ENCODE measurements at places on chromosomes 16 and 17. TPM values are rescaled to one million over a fixed set of nuclear protein-coding genes. Genes with fewer than 3 reads are reported as not detected.

DNA sequence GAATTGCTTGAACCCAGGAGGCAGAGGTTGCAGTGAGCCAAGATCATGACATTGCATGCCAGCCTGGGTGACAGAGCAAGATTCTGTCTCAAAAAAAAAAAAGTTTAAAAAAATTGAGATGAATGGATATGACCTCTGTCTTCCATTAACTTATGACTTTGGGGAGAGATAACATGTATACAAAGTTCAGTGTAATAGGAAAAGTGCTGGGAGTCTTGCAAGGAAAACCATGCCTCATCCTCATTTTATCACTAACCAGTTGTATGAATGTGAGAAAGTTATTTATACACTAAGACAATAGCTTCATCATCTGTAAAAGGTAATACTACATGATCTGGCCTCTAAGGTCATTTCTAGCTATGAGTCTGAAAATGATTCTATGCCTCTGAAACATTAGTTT is 10.2 kb upstream of the WSB1 start:
- no peak for DNase-seq

- DNase-seq: no peak
These were observed 155.3 kb downstream of the PITPNC1 start for GRCh38 chr17:67532326-67532871.

DNA sequence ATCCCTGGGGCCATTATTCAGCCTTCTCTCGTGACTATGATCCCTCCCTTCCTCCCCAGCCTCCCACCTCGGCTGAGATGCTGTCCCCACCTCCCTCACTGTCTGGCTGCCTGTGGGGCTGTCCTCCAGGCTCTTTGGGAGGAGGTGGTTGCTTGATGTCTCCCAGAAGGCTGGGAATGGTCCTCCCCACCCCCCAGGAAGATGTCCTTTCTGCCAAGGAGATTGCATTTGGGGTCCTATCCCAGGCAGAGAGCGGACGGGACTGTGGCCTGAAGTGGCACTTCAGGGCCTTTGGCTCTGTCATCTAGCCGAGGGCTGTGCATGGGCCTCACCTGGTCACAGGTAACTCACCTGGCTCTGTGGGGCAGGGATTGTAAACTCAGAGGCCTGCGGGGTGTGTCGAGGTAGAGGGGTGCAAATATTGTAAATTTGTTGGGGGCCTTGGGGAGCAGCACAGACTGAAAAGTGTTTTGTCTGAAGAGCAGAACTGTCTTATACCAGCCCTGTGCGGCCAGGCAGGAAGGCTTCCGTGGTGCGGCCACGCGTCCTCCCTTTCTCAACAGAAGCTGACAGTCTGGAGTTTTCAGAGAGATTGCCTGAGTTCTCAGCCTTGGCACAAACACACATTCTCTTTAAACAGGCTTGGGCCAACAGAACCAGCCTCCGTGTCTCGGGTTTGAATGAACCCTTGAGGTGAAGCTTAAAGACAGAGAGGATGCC is 177.9 kb downstream of the SEC14L1 start:
- DNase-seq: peak; percentile 83

DNA sequence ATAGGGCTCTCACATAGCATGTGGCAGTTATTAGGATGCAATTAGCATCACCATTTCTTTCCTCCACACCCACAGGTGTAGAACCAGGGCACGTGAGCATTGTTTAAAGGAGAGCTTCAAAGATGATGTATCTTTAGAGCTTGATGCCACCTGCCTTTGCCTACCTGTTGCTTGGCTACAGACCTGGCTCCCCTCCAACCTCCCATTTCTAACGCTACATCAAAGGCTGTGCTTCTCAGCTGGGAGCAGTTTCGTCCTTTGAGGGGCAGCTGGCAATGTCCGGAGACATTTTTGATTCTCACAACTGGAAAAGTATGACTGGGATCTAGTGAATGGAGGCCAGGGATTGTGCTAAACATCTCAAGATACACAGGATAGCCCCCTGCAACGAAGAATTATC is 78.5 kb upstream of the CLEC3A start:
- no peak for DNase-seq

- no peak for DNase-seq
These were observed 7.3 kb upstream of the BLMH start for GRCh38 chr17:30299000-30299399.

GRCh38 chr17:50182783-50183420 is 17.1 kb downstream of the SGCA start:
- no peak for DNase-seq

GRCh38 chr17:56887552-56888467 is 26.0 kb downstream of the TRIM25 start:
- no peak for DNase-seq

- DNase-seq: peak; percentile 40
These were observed 11.1 kb downstream of the UBE2O start for GRCh38 chr17:76441686-76442340.

DNA sequence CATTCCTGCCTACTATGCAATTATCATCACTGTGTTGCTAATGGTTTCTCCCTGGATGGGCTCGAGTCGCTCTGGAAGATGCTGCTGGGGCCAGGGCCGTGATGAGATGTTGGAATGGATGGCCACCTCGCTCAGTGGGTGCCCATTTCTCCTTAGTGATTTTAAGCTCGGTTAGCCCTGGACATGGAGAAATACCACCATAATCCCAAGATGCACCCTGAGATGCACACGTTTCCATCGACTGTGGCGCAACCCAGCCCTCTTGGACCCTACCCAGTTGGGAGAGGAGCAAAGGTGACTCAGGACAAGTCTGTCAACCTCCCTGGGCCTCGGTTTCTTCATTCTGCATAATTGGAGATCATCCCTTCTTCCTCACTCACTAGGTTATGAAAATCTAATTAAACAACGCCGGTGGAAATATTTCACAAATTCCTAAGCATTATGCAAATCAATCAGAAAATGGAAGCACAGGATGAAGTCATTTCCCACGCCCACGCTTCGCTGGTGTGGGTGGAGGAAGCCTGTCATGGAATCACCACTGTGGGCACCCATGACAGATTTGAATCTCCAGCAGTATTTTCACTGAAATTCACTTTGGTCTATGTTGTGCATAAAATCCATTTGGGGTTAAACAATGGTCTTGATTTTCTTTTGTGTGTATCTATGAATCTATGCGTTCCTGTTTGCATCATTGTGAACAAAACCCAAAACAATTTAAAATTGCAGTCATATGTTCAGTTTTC is 195.2 kb downstream of the AXIN2 start:
- DNase-seq: no peak

DNA sequence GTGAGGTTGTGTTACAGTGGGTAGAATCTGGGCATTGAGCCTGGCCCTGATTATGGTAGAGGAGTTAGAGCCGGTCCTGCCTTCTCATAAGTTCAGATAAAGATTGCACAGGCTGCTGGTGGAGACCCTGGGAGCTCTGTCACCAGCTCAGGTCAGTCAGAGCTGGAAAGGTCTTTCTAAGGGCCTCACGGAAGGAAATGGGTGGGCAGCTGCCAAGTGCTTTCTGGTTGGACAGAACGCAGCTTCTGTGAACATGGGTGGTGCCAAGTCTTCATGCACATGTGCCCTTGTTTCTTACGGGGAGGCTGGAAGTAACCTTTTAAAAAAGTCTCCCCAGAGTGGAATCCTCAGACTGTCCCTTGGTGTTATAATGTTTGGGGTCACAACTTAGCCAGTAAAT is 14.9 kb downstream of the ALKBH5 start:
- no peak for DNase-seq

- no peak for DNase-seq
These were observed 33.3 kb downstream of the RHBDL3 start for GRCh38 chr17:32298721-32299579.

GRCh38 chr16:84137287-84137686 is 7.7 kb downstream of the HSDL1 start:
- DNase-seq: no peak

- no peak for DNase-seq
These were observed 211.2 kb downstream of the RBFOX3 start for GRCh38 chr17:79399610-79400144.

GRCh38 chr17:76438906-76439305 is 14.0 kb downstream of the UBE2O start:
- DNase-seq: peak; percentile 38

DNA sequence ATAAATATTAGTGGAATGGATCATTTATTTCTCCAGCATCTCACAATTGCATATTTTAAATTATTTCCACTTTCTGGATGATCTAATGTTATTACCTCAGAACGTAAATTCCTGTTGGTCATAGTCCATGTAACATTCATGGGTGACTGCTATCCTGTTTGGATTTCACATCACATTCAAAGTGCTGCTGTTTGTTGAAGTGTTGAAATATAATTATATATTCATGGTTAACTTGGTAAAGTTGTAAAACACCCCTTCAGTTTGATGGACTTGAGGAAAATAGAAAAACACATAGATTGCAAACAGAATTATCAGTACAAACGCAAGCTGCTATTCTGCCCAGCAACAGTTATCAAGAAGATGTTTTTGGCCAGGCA is 59.6 kb downstream of the TANGO6 start:
- no peak for DNase-seq

- no peak for DNase-seq
These were observed 11.3 kb upstream of the UBALD2 start for GRCh38 chr17:76253841-76254240.

GRCh38 chr17:82491533-82491932 is 28.0 kb upstream of the FOXK2 start:
- DNase-seq: no peak

DNA sequence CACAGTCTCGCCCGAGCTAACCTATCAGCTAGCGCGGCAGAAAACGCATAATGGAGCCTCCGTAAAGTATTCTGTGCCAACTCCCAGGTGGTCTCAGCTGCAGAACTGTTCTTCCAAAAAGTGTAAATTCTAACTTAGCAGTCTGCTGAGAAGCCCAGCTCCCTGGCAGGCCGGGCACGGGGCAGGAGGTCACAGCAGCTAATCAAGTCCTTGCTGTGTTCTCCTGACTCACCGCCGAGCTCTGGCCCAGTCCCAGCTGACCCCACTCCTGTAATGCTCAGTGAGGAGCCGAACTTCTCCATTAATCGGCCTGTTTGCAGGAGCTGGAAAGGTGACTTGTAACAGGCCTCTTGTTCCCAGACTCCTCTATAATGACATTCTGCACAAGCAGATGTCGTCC is 193.3 kb downstream of the IRX3 start:
- no peak for DNase-seq

GRCh38 chr16:22320572-22321339 is 23.5 kb downstream of the POLR3E start:
- no peak for DNase-seq

GRCh38 chr16:68866933-68867332 is 23.6 kb downstream of the TANGO6 start:
- no peak for DNase-seq

GRCh38 chr16:87353613-87354012 is 30.0 kb downstream of the FBXO31 start:
- DNase-seq: no peak

GRCh38 chr16:74868501-74868900 is 93.9 kb upstream of the FA2H start:
- DNase-seq: no peak

- no peak for DNase-seq
These were observed 31.3 kb downstream of the CD300LB start for GRCh38 chr17:74499992-74500391.

GRCh38 chr16:9259914-9260608 is 168.6 kb downstream of the HAPSTR1 start:
- no peak for DNase-seq

GRCh38 chr17:56502120-56502654 is 91.3 kb upstream of the NOG start:
- no peak for DNase-seq

DNA sequence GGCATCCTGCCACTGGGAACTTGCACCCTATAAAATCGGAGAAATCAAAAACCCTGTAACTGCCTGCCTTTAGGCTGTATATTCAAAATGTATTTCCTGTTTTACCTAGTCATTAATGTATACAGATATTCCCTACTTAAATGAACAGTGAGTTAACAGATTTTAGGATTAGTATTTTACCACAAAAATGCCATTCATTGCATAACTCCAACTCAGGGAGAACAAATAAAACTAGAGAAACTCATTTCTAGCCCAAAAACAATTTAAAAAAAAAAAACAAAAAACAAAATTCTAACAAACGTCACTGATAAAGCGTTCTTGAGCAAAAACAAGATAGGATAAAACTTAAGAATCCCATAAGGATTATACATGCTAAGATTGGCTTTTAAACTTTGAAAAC is 3.7 kb upstream of the DHX33 start:
- DNase-seq: no peak

- DNase-seq: no peak
These were observed 77.0 kb downstream of the MYH13 start for GRCh38 chr17:10295728-10296343.

DNA sequence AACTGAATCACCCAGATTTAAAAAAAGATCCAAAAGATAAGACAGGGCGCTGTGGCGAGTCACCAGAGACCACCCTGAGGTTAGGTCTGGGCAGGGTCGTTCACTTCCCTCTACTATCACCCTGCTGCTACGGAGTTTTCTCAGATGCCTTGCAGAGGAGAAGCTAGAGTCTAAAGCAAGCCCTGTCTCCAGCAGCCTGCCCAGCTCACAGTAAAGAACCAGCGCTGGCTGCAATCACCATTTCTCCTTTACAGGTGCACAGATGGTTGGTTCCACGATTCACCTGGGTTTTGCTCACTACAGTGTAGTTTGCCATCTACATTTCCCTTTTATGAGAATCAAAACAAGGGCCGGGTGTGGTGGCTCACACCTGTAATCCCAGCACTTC is 71.3 kb downstream of the SRCIN1 start:
- DNase-seq: no peak

DNA sequence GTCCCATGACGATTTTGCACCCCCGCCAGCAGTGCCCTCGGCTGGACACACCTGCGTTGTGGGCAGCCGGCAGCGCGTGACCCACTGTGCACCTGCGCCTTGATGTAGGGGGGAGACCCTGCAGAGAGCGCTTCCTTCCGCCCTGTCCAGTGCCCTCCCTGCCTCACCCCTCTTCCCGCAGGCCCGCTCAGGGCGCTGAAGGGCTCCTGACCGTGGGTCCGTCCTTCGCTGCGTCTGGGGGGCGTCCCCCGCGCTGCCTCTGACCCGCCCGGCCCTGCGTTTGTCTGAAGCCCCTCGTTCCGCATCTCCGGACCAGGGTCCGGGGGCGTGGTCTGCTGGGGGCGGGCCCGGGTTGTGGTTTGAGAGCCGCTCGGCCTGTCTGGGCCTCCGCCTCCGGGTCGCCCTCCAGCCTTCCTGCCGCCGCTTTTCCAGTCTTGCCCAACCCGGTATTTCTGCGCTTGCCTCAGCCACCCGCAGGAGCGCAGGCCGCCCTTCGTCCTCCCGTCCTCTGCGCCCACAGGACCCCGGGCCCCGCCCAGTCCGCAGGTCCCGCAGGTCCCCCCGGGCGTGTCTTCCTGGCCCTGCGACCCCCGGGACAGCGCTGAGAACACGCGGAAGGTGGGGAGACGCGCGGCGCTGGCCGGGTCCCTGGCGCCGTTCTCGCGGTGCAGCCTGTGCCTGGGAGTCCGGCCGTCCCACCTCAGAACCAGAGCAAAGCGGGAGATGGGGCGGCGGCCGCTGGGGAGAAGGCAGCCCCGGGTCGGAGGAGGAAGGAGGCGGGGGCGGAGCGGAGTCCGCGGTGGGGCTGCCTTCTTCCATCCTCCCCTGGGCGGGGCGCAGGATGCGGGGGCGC is 4.0 kb upstream of the IL17C start:
- DNase-seq: peak; percentile 89

The LPCAT2 gene
- 13.8 TPM for total RNA-seq

The CSH1 gene
- total RNA-seq: not detected

The MAF gene
- 54.6 TPM for total RNA-seq

The TMC5 gene
- total RNA-seq: 3.4 TPM

The KRT25 gene
- total RNA-seq: not detected

The SLC47A1 gene
- 1.2 TPM for total RNA-seq

The TSPAN10 gene
- 0.51 TPM for total RNA-seq

The KRT12 gene
- not detected for total RNA-seq

The GLP2R gene
- total RNA-seq: 0.05 TPM

The HASPIN gene
- total RNA-seq: not detected

The KRT27 gene
- 0.42 TPM for total RNA-seq

The HOXB13 gene
- not detected for total RNA-seq

The UMOD gene
- not detected for total RNA-seq

The TP53TG3C gene
- not detected for total RNA-seq
